Mesenteric fat pad (tissue), 1 donor: ENCODE measurements at places on chromosomes 7 and 10. TPM values are rescaled to one million over a fixed set of nuclear protein-coding genes. Genes with fewer than 3 reads are reported as not detected.

UNCX gene
- total RNA-seq: not detected

PRSS2 gene
- 9.3 TPM for total RNA-seq

SFMBT2 gene
- total RNA-seq: 12.0 TPM

OR2A5 gene
- not detected for total RNA-seq

DNA sequence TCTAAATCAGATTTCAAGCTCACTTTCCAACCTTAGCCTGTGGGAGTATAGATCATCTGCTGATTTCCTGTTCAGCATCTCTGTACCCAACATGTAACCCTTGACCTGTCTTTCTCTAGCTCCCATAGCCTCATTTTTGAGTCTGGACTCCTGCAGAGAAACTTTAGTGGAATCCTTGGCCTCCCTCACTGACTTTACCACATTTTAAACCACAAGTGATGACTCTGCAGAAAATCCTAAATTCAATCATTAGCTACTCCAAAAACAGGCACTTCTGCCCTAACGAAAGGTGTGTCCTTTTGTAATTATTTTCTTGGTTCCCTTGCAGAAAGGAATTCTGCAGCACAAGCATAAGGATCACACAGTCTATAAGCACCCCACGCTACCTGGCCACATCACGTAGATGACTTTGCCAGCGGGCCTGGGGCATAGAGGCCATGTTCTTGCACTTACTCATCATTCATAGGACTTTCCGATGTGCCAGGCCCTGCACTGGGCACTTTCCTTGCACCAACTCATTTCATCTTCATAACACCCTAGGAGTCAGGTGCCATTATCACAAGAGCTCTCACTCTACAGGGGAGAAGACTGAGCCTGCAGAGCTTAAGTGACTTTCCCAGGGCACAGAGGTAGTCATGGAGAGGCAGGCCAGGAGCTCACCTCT is 57.2 kb upstream of the OPALIN start:
- DNase-seq: no peak

GRCh38 chr10:373526-374309 is 238.5 kb downstream of the ZMYND11 start:
- DNase-seq: no peak

- no peak for DNase-seq
Measured at GRCh38 chr7:28174442-28174841, 6.2 kb downstream of the JAZF1 start.

GRCh38 chr10:59702347-59702746 is 7.3 kb downstream of the SLC16A9 start:
- DNase-seq: no peak

- no peak for DNase-seq
Measured at GRCh38 chr7:46580766-46581165, 659.7 kb upstream of the IGFBP3 start.

DNA sequence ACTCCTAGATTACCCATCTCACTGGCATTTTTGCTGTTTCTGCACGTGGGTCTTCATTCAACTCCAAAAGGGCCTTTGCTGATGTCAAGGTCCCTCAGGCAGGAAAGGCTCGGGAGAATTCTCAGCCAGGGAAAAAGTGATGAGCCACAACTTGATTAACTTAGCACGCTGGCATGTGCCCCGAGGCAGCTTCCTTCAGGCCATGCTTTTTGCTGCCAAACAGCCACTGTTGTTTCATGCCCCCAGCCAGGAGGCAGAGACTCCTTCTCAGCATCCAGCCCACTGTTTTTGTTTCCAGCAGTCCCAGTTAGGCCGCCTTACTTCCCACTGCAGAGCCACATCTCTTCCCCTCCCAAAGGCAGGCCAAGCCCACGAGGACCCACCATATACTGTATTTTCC is 266.5 kb upstream of the YAE1 start:
- DNase-seq: no peak
